NCI-H1417 (cell line): ENCODE measurements at places on chromosomes 2 and 18.

- no peak for DNase-seq
These were observed 159.2 kb downstream of the DTNB start for GRCh38 chr2:25514043-25514637.

GRCh38 chr2:218245214-218245613 is 15.6 kb upstream of the GPBAR1 start:
- DNase-seq: peak; percentile 13

DNA sequence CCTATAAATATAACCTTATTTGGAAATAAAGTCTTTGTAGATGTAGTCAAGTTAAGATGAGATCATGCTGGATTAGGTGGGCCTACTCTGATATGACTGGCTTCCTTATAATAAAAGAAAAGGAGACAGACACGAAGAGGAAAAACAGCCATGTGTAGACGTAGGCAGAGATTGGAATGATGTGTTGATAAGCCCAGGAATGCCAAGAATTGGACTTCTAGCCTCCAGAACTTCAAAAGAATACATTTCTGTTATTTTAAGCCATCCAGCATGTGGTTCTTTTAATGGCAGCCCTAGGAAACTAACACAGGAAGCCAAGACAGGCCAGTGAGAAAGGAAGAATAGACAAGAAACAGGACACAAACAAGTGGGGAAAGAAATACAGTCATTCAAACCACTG is 68.6 kb downstream of the NYAP2 start:
- DNase-seq: no peak

GRCh38 chr2:206392118-206392517 is 51.2 kb upstream of the ADAM23 start:
- peak; percentile 8 for DNase-seq

- DNase-seq: no peak
These were observed 45.5 kb upstream of the NAB1 start for GRCh38 chr2:190603374-190603773.

GRCh38 chr18:39486268-39486667 is 1920.7 kb upstream of the CELF4 start:
- DNase-seq: no peak

GRCh38 chr2:55048508-55049042 is 1.7 kb downstream of the RTN4 start:
- DNase-seq: peak; percentile 78

- DNase-seq: no peak
These were observed 104.1 kb upstream of the ITPRID2 start for GRCh38 chr2:181787310-181788048.

DNA sequence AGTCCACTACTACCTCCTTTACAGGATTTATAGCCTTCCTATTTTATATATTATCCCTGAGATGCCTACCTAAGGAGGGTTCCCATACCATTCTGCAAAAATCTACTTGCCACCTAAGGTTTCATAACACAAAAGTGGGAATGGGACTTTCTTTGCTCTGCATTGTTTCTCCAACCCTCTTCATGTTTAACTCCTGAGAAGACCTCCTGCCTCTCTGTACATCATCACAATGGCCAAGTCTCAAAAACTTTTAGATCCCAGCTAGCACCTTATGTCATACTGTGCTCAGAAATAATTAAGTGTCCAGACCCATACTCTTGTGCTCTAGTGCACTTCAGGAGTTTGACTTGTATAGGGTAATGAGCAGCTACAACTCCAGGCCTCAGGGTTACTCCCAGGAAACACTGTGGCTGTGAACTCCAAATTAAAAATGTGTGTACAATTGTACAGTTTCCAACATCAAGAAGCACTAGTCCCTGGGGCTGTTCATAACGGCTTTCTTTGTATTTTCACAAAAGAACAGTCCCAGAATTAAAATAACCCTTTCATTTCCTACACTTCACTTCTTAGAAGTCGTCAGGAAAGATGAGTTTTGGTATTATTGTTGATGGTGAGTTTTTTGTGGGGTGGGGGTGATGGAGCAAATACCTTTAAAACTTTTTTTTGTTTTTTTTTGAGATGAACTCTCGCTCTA is 39.4 kb downstream of the METAP1D start:
- DNase-seq: no peak

- DNase-seq: no peak
These were observed 262.1 kb downstream of the LPIN1 start for GRCh38 chr2:12008425-12009061.

GRCh38 chr18:53991805-53992204 is 232.7 kb downstream of the MBD2 start:
- no peak for DNase-seq

GRCh38 chr18:37383036-37383785 is 182.4 kb downstream of the CELF4 start:
- DNase-seq: no peak

DNA sequence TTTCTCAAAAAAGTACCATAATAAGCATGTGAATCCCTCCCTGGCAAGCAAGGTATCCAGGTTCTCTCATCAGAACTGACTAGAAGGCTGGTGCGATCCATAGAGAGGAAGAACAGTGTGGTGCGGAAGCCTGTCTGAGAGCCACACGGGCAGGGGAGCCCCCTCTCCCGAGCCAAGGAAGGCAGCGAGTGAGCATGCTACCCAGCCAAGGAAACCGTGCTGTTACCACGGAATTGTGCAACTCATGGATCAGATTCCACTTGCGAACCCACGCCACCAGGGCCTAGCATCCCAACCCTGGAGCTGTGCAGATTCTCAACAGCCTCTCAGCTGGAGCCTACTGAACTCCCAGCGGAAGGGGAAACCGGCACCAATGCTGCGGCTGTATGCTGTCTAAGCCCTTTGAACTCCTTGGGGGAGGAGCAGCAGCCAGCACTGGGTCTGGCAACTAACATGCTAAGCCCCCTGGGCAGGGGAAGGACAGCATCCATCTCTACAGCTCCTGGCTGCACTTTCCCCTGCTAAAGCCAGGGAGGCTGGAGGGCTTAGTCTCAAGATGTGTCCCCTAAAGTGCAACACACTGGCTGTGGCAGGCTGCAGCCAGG is 823.1 kb downstream of the EPHA4 start:
- DNase-seq: no peak

DNA sequence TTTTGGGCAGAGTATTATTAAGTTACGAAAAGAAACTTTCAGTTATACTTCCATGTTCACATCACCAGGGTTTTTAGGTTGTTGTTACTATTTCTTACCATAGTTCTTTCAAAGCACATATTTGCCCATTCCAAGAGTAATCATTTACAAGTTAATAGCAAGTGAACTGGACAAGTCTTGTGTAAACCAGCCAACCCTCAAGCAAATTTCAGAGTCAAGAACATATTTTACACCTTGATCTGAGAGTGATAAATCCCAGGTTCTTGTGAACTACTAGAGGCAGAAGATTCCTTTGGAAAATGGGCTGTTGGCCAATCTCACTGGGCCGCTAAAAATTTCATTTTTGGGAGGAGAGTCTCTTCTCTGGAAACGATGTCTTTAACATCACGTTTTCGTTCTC is 2.7 kb upstream of the ASAP2 start:
- DNase-seq: no peak

- no peak for DNase-seq
These were observed 33.1 kb upstream of the ZNF532 start for GRCh38 chr18:58831606-58832005.

DNA sequence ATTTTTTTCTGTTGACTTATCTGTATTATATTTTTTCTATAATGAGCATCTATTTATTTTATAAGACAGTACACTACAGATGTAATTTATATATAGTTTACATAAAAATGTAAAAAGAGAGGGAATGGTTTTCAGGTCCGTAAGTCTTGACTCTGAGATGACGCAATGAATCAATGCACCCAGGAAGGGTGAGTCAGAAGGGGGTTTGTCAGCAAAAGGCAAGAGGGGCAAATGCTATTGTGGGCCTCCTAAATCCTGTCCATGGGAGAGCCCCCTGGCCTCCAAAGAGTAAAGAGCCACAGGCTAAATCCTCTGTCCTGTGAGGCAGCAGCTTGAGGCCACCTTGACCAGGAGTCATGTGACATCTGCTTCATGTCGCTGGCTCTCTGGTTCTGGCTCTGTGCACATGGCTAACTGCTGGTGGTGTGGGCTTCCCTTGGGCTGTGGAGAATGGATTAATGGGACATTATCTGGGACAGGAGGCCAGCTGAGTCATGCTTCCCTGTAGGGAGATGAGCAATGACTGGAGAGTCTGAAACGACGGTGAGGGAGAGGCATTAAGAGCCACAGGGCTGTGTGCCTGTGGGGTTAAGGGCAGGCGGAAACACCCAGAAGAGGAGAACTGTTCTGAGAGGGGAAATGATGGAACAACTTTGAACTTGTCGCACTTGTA is 22.8 kb upstream of the ASB18 start:
- no peak for DNase-seq

DNA sequence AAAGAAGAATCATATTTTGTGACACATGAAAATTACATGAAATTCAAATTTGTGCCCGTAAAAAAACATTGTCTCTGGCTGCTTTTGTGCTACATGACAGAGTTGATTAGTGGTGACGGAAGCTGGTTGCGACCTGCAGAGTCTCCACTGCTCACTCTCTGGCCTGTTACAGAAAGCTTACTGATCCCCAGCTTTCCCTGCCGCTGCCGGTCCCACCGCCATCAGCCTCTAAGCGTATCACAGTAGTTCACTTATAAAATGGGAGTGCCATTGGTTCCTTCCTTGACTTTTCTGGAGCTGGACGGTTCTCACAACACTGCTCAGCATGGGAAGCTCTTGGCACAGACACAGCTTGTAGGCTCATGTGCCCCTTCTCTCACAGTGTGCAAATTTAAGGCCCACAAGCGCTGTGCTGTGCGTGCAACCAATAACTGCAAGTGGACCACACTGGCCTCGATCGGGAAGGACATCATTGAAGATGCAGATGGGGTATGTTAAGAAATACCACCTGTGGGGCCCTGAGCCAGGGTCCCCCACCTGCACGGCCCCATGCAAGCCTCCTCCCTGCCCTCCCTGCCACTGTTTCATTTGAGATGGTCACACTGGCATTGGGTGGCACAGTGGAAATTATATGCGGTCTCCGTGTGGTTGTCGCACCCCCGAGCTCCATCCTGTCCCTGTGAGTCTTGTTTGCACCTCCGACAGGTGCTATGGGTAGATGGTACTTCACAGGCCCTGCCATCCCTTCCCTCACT is 81.3 kb downstream of the DGKD start:
- no peak for DNase-seq

GRCh38 chr2:12046641-12047040 is 300.2 kb downstream of the LPIN1 start:
- DNase-seq: no peak

DNA sequence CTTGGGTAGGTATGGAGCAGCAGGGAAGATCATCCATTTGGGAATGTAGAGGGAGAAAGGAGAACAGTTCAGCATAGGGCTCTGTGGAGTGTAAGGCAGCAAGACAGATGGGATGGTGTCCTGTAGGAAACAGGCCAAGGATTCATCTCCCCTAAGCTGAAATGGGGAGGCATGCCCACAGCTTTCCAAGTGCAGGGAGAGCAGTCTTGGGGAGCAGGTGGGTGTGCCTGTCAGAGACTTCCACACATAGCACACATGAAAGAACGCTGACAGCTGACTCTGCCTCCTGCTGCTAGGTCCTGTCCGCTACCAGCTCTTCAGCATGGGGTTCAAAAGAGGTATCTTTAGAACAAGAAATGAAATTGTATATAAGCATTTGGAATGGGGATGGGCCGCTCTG is 9.0 kb downstream of the SETBP1 start:
- no peak for DNase-seq

DNA sequence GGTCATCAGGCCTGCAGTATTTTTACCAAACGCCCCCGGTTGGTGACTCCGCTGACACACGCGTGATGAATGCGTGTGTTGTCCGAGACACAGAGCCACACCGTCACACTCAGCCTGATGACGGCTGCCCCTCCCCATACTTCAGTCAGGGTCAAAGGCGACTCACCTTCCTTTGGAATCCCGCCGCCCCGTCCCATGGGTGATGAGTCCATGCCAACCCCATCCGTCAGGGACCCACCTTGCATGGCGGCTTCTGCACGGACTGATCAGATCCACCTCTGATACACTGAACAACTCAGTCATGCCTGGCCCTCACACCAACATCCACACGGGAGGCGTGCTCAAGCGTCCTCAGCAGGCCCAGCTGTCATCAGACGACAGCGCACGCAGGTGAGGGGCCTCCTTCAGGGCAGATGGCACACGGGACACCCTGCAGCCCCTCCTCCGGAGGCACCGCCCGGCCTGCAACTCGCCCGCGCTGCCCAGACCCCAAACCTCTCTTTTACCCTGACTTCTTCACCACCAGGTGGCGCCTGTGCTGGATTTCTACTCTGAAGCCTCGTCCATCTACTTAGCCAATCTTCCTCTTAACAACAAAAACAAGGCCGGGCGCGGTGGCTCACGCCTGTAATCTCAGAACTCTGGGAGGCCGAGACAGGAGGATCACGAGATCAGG is 89.2 kb downstream of the ZNF516 start:
- no peak for DNase-seq

- no peak for DNase-seq
These were observed 231.5 kb downstream of the AFF3 start for GRCh38 chr2:99910902-99911301.

- no peak for DNase-seq
These were observed 60.8 kb downstream of the KIAA2012 start for GRCh38 chr2:202133909-202134265.

DNA sequence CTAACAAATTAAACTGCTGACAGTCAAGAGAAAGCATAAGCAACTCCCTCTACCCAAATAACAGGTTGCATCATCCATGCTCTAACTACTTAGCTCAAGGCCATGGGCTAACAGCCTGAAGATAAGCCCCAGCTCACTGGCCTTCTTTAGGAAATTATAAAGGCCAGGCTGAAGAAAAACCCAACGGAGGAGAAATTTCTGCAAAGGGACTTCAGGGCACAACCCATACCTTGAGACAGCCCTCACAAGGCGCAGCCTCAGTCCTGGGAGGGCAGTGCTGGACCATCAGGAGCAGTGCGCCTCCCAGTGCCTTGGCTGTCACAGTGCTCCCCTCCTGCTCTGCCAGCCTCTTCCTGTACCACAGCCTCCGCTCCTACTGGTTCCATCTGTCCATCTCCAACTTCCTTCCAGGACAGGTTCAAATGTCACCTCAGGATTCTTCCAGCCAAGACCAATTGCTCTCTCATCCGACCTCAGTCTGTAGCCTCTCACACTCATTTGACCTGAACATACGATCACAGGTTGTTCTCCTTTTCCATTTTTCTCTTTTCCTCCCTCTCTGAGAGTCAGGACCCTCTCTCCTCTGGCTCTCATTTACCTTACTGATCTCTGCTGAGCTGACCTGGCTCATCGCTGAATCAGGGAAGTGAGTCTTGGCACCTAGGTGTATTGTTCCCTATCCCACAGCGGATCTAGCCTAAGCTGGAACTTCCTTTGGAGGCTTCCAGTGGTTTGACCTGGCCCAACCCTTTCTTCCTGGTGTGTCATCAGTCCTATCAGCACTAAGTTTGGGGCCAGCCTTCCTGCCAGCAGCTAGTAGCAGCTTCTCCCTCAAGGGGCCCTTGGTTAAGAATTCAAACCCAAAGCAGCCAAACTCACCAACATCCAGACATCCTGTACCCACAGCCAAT is 1.9 kb downstream of the MCFD2 start:
- no peak for DNase-seq

DNA sequence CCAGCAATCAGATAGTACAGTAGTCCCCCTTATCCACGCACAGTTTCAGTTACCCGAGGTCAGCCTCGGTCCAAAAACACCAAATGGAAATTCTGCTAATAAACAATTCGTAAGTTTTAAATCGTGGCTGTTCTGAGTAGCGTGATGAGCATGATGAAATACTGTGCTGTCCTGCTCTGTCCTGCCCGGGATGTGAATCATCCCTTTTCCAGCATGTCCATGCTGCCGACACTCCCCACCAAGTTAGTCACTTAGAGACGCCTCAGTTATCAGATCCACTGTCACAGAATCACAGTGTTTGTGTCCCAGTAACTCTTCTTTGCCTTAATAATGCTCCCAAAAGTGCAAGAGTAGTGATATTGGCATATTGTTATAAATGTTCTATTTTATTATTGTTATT is 62.1 kb downstream of the MEX3C start:
- DNase-seq: no peak
